ENCODE measurements at places on chromosomes 7 and 10. TPM values are rescaled to one million over a fixed set of nuclear protein-coding genes. Genes with fewer than 3 reads are reported as not detected.

Gene FGFR2
- total RNA-seq, result 0.17 TPM

DNA sequence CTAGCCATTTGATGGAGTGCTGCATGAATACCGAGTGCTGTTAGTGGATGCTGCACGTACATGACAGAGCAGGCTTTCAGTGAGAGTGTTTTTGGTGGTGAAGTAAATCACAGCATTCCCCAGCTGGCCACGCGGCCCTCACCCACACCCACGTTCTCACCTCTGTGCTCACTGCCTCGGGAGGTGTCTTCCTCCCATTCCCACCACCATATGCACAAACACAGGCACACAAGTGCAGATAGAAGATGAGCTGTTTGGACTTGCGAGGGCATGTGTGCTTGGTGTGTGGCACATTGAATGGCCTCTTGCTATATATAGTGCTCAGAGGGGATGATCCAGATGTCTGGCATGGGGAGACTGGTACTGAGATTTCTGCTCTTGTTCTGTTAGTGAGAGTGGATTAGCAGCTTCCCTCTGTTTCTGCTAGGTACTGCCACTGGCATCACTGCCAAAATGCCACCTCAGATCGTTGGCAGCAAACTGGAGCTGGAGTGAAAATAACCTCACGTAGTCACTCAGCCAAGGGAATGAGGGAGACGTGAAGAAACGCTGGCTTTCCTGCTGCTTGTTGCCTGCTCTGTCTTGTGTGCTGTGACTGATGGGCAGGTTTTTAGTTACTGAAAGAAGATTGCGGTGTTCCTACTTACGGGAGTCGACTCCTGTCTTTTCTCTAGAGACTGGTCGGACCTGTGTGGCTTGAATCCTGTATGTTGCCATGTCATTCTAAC, 19.1 kb downstream of the DNAJB6 start:
- peak; percentile 43 for DNase-seq

- no peak for DNase-seq
These were observed 8.9 kb downstream of the HIP1 start for GRCh38 chr7:75729851-75730274.

- DNase-seq, result no peak
These were observed 14.1 kb upstream of the CEP41 start for GRCh38 chr7:130454959-130455358.

Gene CYP26A1
- not detected for total RNA-seq

DNA sequence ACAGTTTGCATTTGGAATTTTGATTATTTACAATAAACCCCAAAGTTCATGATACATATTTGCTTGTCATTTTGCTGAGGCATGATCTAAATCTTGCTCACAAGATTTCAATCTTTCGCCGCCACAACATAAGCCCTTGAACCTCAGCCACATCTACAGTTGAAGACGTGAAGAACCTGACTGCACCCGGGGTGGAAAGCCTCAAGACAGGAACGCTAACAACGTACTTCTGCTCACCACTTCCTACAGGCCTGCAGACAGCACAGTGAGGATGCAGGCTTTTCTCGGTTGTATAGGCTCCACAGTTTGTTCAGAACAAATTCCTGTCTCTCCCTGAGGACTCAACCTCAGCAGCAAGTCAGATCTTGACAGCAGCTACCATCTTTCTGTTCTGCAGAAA, 393.8 kb upstream of the PRKCQ start:
- DNase-seq, result no peak

- DNase-seq, result no peak
These were observed 228.1 kb upstream of the PFKP start for GRCh38 chr10:2839081-2839725.

- peak; percentile 10 for DNase-seq
These were observed 35.9 kb upstream of the ELMO1 start for GRCh38 chr7:37484426-37485073.

DNA sequence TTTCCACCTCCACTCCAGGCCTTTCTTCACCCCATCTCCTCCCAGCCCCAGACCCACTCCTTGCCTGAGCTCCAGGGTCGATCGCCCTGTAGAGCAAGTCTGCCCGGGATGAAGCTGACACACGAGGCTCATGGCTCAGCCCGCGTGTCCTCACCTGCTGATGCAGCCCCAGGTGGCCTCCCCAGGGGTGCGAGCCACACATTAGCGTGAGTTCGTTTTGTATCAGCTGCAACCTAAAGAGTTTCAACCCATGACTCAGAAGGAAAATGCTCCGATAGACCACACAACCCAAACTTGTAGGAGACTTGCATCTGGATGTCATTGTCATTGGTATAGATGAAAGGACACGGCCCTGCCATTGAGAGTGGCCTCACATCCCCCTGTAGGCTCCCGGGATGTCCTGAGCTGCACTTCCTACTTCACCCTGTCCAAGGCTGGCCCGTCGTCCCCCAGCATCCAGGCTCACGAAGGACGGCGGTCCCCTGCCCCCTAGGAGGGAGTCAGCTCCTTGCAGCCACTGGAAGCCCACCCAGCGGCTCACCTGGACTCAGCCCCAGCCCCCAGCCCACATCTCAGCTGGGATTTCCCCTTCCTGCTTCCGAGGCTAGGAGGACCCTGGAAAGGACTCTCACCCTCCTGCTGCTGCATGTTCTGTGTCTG, 97.7 kb downstream of the HTR5A start:
- no peak for DNase-seq

DNA sequence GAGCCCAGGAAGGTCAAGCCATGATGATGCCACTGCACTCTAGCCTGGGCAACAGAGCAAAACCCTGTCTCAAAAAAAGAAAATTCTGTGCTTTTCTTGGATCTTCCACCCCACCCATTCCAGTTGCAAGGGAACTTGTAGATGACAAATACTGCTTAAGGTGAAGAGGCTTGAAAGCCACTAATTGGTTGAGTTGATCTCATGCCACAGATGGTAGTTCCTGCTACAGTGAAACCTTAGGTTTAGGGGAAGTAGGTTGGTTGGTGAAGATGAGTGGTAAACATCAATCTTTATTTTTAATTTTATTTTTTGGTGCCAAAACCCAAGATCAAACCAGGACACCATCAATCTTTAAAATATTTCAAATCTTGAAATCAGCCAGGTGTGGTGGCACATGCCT, 2.9 kb upstream of the GDI2 start:
- DNase-seq, result no peak

DNA sequence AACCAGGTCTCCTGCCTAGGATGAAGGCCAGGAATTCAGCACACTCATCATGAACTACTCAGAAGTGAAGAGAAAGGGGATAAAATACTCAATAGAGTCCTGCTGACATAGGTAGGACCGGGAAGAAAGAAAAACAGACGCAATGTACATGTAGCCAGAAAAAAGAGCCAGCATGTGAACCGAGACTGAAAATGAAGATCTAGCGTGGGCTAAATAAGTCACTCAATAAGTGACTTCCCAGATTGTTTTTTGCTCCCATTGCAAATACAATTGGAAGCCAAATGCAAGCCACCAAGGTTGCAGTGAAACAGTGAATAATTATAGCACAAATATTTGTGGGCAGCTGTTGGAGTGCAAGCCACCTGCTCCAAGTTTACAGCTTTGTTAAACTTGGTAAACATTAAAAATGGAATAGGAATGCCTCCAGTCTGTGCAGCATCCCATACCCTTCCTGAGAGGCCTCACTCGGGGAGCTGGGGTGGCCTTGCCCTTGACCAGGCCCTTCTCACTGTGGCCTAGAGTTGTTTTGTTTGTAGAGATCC, 34.7 kb upstream of the HPS1 start:
- DNase-seq, result no peak

GRCh38 chr10:113858541-113858940, 4.1 kb downstream of the NHLRC2 start:
- peak; percentile 55 for DNase-seq

- DNase-seq, result no peak
These were observed 35.6 kb downstream of the ZNF518A start for GRCh38 chr10:96165726-96166125.

Gene WNT8B
- not detected for total RNA-seq

- peak; percentile 13 for DNase-seq
These were observed 19.6 kb downstream of the NOC3L start for GRCh38 chr10:94343151-94343550.

Gene IFRD1
- total RNA-seq, result 106 TPM

Gene TAS2R4
- 1.5 TPM for total RNA-seq

DNA sequence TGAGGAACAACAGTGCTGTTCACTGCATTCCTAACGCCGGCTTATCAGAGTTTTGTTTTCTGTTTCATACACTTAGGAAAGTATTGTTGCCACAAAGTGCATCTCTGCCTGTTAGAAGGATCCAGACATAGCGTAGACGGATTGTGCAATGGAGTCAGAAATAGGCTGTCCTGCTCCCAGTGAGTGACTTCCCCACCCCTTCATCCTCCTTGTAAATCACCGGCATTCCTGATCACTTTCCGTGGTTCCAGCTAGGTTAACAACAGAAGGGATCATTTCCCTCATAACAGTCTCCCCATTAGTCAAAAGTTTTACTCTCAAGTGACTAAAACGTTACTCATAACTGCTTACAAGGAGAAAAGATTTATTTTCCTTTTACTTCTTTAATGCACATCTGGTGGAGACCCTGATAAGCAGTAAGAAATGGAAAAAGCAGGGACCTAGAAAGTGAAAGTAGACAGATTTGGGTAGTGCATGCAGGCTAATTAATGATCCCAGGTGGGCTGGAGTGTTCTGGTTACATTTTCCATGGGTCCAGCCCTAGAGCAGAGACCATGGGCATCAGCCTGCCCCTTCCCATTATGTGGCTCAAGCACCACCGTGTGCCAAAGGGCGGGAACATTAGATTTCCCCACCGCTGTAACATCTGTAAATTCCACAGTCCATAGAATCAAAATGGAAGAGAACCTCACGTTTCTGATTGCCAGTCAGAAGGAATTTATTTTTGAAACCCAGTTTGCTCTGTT, 395.1 kb upstream of the GALNT17 start:
- DNase-seq, result peak; percentile 70

GRCh38 chr7:158449942-158450341, 137.7 kb downstream of the PTPRN2 start:
- DNase-seq, result no peak

DNA sequence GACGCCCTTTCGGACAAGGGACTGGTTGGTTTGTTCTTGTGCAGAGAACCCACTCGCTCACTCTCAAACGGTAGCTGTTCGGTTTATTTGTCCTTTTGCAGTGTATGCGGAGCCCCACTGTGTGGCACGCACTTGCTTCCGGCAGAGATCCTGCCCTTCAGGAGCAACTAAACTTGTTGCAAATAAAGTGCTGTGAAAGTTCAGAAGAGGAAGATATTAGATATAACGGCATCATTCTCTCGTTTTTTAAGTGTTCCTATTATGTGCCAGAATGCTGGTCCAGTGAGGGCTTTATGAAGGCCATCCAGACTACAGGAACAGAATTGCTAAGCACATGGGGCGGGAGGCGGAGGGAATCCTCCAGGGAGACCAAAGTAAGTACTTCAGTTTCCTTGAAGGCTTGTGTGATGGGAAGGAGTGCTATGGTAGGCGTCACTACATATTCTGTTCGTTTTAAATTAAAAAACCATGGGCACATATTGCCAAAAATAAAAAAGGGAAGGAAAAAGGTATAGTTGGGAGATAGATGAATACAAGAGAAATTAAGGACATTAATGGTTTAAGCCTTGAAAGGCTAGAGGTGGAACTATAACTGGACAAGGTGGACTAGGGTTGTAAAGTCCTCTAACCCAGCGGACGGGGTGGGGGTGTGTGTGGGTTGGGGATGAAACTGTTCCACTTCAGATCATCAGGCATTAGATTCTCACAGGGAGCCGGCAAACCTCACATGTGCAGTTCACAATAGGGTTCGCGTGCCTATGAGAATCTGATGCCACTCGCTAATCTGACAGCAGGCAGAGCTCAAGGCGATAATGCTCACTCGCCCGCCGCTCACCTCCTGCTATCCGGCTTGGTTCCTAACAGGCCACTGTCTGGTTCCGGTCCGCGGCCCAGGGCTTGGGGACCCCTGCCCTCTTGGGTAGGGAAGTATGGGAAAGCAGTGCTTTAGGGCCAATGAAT, 704 bp upstream of the ERLIN1 start:
- DNase-seq, result peak; percentile 60

- no peak for DNase-seq
These were observed 32.5 kb downstream of the PDE1C start for GRCh38 chr7:32037650-32038198.

GRCh38 chr10:58322072-58322834, 12.6 kb upstream of the UBE2D1 start:
- no peak for DNase-seq

- DNase-seq, result no peak
These were observed 119.2 kb downstream of the KCNMA1 start for GRCh38 chr10:77518241-77518909.

DNA sequence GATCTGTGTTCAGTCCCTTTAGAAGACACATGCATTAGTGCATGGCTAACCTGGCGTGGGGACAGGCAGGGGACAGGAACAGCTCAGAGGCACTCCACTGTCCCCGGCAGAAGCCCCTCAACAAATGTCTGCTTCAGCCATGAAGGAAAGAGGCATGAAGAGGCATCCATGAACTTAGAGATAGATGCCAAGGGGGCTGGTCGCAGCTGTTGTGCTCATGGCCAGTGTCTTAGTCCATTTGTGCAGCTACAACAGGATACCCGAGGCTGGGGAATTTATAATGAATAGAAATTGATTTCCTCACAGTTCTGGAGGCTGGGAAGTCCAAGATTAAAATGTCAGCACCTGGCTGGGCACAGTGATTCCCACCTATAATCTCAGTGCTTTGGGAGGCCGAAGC, 14.5 kb upstream of the GNA12 start:
- DNase-seq, result no peak

Gene DPYSL4
- 0.26 TPM for total RNA-seq

DNA sequence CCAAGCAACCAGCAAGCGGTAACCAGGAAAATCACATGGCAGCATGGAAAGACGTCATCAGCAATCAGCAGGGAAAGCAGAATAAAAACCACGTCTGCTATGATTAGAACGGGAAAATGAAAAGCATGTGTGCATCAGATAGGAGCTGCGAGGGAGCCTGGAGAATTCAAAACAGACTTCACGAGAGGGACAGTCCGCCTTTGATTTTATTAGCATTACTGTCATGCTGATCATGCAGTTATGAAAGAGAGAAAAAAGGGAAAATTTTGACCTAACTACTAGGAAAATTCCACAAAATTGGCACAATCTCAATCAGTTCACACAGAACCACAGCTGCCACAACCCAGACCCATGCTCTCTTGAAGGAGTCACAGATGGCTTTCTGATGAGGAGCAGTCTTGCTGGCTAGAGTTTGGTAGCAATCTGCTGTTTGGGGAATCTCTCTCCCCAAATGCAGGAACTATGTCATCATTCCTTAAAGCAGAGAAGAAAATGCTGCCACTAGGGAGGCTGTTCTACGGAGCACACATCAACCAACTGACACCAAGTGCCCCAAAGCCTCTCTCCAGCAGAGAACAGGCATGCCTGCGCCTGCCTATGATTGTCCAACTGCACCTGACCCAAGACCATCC, 295.9 kb downstream of the TNS3 start:
- DNase-seq, result peak; percentile 61

Gene LLCFC1
- total RNA-seq, result not detected

Gene GPR15LG
- not detected for total RNA-seq

GRCh38 chr10:133325440-133326222, 11.1 kb downstream of the CALY start:
- DNase-seq, result no peak

GRCh38 chr10:20128811-20129210, 312.6 kb downstream of the PLXDC2 start:
- DNase-seq, result no peak

Measured in fibroblast of lung (primary cell).